ENCODE measurements at places on chromosomes 5 and 9. TPM values are rescaled to one million over a fixed set of nuclear protein-coding genes. Genes with fewer than 3 reads are reported as not detected.

- DNase-seq, result no peak
Observed at GRCh38 chr9:30928045-30928444, 1456.4 kb upstream of the ACO1 start.

Gene DNAJA1
- total RNA-seq, result 128 TPM

Gene TXNDC15
- total RNA-seq, result 145 TPM

DNA sequence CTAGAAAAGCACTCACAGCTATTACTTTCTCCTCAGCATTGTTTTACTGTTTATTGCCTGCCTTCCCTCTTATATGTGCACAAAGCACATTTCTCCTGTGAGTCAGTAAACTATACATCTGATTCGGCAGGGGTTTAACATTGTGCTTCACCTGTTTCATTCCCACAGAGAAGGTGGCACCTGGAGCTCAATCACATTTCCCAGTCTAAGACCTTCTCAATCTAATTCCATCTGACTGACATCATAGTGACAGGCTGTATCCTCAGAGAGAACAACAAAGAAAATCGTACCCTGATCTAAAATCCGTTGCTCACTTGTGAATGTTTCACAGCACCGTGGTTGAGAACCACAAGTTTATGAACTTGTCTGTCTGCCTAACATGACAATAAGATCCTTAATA lies 92.4 kb upstream of the CAST start:
- no peak for DNase-seq

DNA sequence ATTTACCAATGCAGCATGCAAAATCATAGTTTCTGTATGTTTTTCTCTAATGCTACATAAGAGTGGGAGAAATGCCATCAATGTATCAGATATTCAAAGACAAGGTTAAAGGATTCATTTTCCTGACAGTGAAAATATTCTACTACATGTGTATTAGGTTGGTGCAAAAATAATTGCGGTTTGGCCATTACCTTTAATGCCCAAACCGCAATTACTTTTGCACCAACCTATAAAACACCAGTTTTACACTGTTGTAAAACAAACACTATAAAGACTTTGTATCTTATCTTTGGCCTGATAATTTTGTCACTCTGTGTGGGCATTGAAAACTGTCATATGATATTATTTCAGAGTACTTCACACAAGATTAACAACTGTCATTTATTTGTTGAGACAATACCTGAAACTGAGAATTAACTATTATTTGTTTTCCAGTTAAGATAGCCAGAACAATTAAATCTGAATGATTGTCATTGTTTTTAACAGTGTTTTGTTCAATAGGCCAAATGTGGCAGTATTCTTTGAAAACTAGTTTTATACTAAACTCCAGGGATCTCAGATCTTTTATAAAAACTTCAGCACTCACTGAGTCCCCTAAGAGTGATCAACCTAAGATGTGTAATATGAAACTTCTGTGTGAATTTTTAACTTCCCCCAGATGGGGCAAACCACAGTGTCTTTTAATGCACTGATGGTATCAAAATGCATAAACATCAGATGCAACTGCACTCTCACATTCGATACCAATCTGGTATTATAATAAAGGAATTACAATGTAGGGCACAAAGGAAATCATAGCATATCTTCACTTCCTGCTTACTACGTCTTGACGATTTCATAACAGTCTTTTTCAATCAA lies 53.8 kb upstream of the FBN2 start:
- DNase-seq, result no peak

DNA sequence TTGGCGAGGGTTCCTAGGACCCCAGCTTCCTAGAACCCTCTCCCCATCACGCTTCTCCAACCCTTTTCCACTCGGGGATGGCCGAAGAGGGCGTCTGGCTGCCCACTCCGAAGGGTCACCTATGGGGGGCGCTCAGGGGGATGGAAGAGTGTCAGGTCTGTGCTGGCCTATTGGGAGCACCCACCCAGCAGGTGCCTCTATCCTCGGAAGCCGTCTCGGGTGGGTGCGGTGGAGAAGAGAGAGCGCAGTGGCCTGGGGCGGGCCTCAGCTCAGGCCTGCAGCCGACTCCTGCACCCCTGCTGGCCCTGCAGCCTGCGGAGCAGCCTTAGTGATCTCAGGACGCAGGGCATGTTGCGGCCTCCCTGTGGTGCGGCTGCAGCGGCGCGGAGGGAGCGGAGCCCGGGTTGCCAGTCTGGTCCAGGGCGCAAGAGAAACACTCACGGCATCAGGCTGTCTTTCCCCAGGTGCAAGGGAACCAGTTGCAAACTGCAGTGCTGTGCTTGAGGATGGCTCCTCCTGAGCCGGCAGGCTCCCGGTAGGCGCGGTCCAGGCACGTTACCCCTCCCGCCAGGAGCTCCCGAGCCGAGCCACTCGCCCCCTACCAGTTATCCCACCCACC lies 1.5 kb upstream of the IRX2 start:
- DNase-seq, result no peak

DNA sequence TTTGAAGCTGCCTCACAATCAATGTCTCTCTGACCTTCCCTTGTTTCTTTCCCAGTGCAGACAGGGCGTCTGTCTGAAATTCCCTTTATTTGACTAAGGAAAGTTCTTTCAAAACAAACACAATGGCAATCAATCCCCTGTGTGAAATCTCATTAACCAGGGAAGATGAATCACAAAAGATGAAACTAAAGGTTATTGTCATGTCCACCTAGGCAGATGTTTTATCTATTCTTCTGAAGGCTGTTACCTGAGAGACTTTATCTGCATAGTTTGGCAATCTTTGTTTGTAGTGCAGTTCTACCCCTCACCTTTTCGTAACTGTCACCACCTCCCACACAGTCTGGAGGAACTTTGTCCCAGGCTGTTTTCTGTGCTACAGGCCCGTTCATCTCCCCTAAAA lies 217.5 kb upstream of the RIOK2 start:
- DNase-seq, result no peak

DNA sequence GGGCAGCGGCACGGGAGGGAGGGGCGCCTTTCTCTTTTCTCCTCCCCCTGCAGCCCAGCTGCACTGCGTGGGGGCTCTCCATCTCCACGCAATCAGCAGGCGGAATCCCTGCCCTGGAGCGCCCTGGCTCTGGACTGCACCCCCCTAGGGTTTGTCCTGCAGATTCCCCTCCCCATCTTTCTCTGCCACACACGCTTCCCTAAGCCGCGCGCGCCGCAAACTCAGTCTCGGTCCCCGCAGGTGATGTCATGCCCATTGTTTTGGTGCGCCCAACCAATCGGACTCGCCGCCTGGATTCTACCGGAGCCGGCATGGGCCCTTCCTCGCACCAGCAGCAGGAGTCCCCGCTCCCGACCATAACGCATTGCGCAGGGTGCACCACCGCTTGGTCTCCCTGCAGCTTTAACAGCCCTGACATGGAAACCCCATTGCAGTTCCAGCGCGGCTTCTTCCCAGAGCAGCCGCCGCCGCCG lies at the start of gene KCNN2:
Gene KCNN2, plus strand, starts transcription at position 347 of the 473 bp plus-strand sequence. Its CDS starts 70 bp downstream, at position 417.
- peak; percentile 75 for DNase-seq

- DNase-seq, result no peak
Observed at GRCh38 chr5:89397096-89397495, 514.1 kb upstream of the MEF2C start.

Gene SH3GL2
- total RNA-seq, result not detected

Gene ARAP3
- 11.8 TPM for total RNA-seq

- no peak for DNase-seq
Observed at GRCh38 chr5:39199335-39199734, 20.0 kb downstream of the FYB1 start.
